ENCODE measurements at places on chromosomes 1 and 21. TPM values are rescaled to one million over a fixed set of nuclear protein-coding genes. Genes with fewer than 3 reads are reported as not detected.

- no peak overlapping the region for H3K27ac ChIP-seq
- H3K4me3 ChIP-seq, result no peak overlapping the region
- no peaks in the 10 kb centered on the region for H3K36me3 ChIP-seq
- H3K27me3 ChIP-seq, result no peaks in the 10 kb centered on the region
- no peak for DNase-seq
- no peaks in the 10 kb centered on the region for H3K4me1 ChIP-seq
Measured at GRCh38 chr1:94068096-94068998, 52.6 kb downstream of the ABCA4 start.

DNA sequence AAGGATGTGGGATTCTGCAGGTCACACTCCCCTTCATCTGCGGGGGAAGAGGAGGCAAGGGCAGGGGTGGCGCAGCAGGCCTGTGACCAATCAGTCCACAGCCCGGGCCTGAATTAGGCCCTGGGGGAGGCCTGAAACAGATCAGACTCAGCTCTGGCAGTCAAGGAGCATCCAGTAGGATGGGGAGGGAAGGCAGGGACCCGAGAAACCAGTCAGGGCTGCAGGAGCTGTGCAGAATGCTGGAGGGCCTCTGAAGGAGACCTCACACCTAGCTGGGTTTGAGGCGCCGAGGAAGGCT, 12.7 kb downstream of the TNNT2 start:
- H3K4me1 ChIP-seq, result no peaks in the 10 kb centered on the region
- H3K36me3 ChIP-seq, result no peaks in the 10 kb centered on the region
- H3K4me3 ChIP-seq, result no peak overlapping the region
- DNase-seq, result no peak

- H3K4me1 ChIP-seq, result no peaks in the 10 kb centered on the region
- H3K36me3 ChIP-seq, result no peaks in the 10 kb centered on the region
- no peak overlapping the region for H3K27ac ChIP-seq
- no peak for DNase-seq
Measured at GRCh38 chr1:114671011-114671938, 1.4 kb upstream of the DENND2C start.

DNA sequence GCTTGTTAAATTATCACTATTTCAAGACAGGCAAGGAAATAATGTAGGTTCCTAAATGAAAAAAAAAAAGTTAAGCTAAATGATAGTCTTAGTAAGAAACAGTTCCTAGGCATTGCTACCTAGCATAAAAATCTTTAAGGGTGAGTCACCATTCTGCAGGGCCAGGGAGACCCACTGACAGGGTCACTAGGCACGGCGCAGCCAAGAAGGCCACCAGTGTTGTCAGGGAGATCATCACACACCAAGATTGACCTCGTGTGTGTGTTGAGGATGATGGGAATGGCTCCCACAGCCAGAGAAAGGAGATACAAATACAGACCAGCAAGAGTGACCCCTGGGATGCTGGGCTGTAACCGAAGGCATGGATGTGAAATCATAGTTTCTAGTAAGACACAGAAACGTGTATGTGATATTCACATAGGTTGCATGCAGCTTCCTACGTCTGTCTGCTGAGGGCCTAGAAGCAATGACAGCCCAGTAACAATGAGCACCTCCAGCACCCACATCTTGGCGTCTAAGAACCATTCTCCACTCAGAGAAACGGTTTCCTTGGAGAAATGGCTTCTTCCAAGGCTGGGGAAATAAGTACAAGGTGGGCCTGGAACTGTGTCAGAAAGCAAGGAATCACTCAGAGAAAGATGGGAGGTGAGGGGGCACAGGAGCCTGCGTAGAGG, 29.1 kb downstream of the RIPK4 start:
- H3K27me3 ChIP-seq, result no peaks in the 10 kb centered on the region
- no peaks in the 10 kb centered on the region for H3K4me1 ChIP-seq
- H3K4me3 ChIP-seq, result no peak overlapping the region

DNA sequence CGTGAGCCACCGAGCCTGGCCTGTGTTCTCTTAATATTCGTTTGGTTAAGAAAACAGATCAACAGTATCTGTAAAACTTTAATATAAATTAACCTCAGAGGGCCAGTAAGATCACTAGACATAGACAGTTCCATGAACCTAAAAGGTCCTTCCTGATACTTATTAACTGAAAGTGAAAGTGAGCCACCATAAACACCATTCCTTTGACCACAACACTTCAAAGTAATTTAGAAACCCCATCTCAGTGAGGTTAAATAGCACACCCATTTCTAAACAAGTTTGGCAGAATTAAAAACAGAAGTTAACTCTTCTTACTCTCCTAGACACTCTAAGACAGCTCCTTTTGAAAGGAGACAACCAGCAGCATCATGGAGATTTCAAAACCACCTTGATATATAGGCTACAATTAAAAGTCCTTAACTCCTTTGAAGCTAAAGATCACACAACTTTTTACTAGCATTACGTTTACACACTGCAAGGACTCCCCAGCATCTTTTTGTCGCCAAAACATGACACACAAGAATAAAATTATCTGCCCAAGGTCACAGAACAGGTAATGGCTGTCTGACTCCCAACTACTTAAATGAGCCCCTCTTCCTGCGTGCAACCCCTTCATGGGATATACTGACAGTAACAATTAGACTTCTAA, 2.2 kb downstream of the RNF19B start:
- DNase-seq, result no peak
- H3K4me1 ChIP-seq, result no peaks in the 10 kb centered on the region
- H3K4me3 ChIP-seq, result peak overlapping the region; percentile 97

DNA sequence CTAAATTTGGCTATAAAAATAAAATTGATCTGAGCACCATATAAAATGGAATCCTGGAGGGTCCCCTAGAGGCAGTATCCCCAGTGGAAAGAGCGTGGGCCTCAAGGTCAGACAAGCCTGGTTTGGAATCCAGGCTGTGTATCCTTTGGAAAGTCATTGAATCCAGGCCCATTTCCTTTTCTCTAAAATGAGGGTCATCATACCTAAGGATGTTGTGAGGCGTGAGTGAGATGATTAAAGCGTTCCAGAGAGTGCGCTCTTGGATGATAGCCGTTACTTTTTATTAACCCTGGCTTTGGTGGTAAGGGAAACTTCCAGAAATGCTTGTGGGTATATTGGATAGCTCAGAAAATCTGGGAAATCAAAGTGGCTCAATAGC, 683 bp upstream of the ZNF436 start:
- H3K4me3 ChIP-seq, result peak overlapping the region; percentile 90
- peaks cover 20% of the 10 kb centered on the region for H3K36me3 ChIP-seq
- peak overlapping the region; percentile 96 for H3K27ac ChIP-seq
- peaks cover 49% of the 10 kb centered on the region for H3K4me1 ChIP-seq

GRCh38 chr1:224133741-224134299, 19.9 kb downstream of the FBXO28 start:
- H3K4me3 ChIP-seq, result no peak overlapping the region

GRCh38 chr1:154328318-154329151, 3.2 kb downstream of the ATP8B2 start:
- peak overlapping the region; percentile 79 for H3K27ac ChIP-seq
- peak; percentile 82 for DNase-seq
- no peaks in the 10 kb centered on the region for H3K27me3 ChIP-seq

- H3K4me1 ChIP-seq, result no peaks in the 10 kb centered on the region
- H3K27me3 ChIP-seq, result no peaks in the 10 kb centered on the region
- H3K4me3 ChIP-seq, result no peak overlapping the region
- peak overlapping the region; percentile 81 for H3K27ac ChIP-seq
- no peak for DNase-seq
- H3K36me3 ChIP-seq, result peaks cover 19% of the 10 kb centered on the region
Measured at GRCh38 chr1:209839875-209840546, 12.2 kb downstream of the UTP25 start.

The OR2W3 gene
- 6.9 TPM for total RNA-seq

All from tibial nerve (tissue), 4 donors.